ENCODE measurements at places on chromosomes 16 and 17.

GRCh38 chr17:42873315-42873714 is 22.3 kb downstream of the AOC3 start:
- no peak for DNase-seq

DNA sequence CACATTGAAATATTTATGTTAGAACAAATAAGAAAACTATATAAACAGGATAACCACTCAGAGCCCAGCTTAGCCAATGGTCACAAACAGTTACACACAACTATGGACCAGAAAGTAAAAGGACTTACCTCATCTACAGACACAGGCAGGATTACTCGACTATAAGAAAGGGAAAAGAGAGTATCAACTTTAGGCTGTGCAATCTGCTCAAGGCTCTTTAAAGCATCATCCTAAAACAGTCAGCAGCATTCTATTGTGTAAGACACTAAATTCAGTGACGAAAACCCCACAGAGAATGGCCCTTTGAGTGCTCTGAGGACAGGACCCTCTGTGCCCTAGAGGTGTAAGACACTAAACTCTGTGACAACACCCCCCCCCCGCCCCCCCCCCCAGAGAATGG is 4.2 kb downstream of the PITPNA start:
- no peak for DNase-seq

DNA sequence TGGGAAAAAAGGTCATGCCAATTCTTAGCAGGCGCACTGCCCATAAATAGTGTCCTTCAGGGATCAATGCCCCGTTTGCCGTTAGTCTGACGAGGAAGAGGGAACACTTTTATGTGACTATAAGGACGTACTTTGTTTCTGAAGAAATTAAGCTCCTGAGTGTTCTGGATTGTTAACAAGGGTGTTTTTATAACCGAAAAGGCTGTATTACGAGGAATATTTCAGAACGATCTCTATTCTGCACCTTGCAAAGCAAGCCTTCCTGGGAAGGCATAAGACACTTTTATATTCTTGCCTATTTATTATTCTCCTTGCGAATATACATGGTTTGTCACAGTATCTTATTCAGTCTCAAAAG is 24.5 kb upstream of the SYT17 start:
- no peak for DNase-seq

- DNase-seq = no peak
Measured at GRCh38 chr16:5776876-5777275, 679.3 kb upstream of the EEF2KMT start.

GRCh38 chr16:53515259-53515658 is 12.2 kb upstream of the AKTIP start:
- no peak for DNase-seq

- peak; percentile 99 for DNase-seq
Measured at GRCh38 chr16:1991948-1992703, 2.4 kb downstream of the SYNGR3 start.

DNA sequence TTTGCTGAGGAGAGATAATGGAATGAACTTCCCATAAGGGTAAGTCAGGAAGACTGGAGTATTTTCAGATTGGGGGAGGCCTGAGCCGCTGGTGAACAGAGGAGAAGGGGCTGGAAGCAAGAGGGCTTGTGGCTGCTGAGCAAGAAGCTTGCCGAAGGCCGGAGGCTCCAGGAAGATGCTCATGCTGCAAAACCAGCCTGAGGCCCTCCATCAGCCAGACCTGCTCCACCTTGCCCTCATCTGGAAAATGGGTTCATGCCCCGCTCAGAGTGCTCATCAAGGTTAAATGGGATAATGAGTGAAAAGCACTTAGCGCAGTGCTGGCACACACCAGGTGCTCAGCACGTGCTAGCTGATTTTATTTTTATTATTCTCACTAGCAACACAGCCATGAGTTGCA is 5.5 kb upstream of the ASGR1 start:
- no peak for DNase-seq

DNA sequence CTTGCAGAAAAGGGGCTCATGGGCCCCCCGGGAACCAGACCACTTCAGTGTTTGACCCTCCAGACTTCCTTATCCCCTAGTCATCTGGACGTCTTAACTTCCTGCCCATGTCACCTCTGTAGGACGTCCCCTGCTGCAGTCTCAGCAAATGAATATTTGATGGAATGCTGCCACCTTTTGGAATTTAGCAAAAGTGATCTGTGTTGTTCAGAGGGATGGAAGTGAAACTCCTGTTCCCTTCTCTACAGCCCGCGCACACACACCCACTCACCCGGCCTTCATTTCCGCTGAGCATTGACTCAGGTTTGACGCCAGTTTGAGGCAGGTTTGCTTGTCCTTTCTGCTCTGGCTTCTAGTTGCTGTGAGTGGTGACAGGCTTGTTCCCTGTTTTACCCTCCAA is 507.2 kb upstream of the EEF2KMT start:
- DNase-seq = peak; percentile 18

- DNase-seq = no peak
Measured at GRCh38 chr17:55482591-55483389, 28.5 kb downstream of the SMIM36 start.

DNA sequence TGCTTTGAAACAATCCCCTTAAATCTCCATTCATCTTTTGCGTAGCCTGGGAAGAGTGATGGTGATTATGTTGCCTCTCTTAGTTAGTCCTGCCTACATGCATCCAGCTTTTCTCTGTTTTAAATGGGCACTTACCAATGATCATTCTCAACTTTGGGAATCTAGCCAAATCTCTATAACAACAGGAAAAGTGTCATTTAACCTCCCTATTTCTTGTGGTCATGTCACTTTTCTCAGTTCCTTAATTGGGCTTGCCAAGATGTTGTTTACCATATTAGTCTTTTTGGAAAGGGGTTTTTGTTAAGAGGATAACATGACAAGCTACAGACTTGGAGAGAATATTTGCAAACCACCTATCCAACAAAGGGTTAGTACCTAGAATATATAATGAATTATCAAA is 15.6 kb upstream of the CLEC10A start:
- DNase-seq = no peak

DNA sequence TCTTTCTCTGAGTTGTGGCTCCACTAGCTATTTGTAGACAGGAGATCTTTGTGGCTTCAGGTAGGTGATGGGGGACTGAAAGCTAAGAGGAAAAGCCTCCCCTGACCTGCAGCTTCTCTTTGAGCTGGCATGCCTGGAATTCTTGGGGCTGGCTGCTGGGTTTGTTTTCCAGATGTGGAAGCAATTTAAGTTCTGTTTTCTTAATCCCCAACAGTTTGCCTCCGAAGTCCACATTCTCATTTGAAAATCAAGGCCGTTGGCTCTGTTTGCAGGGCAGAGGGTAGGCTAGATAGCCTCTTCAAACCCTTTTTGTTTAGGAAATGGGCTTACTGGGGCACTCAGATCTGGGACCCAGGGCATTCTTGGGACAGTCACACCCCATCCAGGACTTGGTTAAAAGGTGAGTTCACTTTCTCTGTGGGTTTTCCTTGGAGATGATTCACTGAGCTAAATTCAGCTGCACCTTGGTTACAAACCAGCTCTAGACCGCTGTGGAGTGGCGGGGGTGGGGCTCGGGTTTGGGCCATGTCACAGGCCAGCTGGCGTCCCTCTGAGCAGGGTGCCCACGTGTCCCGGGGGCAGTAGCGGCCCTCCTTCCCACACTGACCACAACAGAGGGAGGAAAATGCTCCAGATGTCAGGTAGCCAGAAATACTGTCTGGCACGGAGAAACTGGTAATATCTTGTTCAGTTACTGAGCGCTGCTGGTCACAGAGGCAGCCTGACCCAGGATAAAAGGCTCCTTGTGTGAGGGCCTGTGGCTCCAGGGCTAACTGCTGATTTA is 108.5 kb downstream of the RAB11FIP4 start:
- peak; percentile 63 for DNase-seq

DNA sequence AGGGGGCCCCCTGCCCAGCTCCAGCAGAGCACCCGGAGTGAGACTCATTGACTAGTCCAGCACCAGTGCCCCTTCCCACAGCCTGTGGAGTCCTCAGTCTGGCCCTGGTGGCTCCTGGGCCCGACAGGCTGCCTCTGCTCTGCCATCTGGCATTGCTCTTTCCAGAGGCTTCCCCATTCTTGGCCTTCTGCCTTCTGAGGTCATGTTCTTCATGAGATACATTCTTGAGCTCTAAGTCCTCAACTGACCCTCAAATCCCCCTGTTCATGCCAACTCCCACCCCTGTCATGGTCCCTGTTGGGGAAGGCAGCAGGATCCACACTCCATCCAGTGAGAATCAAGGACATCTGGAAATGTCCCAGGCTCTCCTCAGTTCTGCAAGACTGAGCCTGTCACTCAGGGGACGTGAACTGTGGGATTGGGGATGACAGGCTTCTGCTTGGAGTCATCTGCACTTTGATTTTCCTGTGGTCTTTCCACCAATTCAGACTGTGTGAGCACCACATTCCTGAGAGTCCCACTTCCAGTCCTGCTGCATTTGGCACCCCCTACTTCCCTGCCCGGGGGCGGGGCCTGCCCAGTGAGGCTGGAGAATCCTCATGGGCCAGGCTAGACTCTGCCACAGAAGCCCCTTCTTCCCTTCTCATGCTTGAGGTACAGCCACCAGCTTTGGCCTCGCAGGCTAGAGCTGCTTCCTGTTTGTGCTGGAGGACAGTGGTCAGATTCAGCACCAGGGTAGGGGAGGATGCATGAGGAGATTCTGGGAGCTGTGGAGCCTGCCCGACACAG is 2.7 kb downstream of the TRPV2 start:
- DNase-seq = no peak

DNA sequence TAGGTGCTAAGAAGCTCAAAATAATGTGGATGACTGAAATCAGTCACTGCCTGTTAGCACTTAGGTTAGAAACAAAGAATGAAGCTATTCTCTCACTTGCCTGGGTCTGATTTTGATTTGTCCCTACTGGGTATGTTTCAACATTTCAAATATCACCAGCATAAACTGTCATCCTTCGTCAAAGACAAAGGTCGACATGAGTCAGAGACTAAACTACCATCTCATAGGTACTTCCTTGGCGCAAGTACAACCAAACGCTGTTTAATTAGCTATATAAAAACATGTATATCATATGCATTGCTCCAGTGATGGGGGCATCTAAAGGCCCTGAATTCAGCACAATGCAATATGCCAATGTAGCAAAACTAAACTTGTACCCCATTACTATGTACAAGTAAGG is 4.0 kb downstream of the AKTIP start:
- DNase-seq = no peak

- no peak for DNase-seq
Measured at GRCh38 chr17:535198-535597, 179.4 kb downstream of the VPS53 start.

- no peak for DNase-seq
Measured at GRCh38 chr16:7236824-7237410, 95.7 kb upstream of the RBFOX1 start.

DNA sequence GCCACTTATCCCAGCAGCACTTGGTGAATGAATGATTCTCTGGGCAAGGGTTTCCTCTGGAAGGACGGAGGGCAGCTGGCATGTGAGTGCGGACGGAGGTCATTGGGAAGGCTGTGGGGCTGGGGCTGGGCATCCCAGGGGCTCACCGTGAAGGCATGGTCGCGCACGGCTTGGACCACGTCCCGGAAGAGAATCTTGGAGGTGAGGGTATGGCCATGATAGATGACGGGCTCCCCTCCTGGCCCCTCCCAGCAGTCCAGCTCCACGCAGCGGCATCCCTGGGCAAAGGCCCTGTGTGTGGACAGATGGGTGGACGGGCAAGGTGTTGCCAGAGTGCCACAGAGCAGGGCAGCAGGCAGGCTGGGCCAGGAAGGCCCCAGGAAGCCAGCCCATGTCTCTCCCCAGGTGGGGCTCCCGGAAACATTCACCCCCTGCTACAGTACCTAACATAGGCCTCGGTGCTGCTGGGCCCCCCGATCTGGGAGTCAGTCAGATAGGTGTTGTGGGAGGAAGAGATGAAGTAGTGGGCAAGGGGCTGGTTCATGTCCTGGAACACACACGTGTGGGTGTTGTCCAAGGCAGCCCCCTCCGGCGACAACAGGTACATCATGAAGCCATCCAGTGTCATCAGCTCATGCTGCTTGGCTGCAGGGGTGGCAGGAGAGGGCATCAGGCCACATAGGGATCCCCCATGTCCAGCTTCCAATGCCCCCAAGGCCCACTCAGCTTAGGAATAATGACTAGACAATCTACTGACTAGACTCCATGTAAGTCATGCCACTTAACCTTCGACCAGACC is 14.3 kb downstream of the PLCD3 start:
- no peak for DNase-seq

GRCh38 chr17:74713171-74713755 is 540 bp upstream of the CD300LF start:
- no peak for DNase-seq

DNA sequence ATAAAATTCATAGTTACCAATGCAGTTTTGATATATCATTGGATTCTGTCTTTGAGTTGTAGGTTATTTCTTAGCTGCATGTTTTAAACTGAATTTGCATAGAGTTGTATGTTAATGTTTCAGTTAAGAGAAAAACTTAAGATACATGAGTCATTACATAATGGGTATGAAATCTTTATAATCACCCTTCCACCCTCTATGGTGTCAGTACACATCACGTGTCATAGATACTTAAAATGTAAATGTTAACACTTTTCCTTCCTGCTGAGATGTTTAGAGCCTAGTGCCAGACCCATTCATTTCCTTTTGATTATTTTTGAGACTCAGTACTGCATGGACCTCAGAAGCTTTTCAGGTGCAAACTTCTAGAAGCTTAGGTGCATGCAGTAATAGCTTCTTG is 20.5 kb downstream of the ZNF207 start:
- no peak for DNase-seq

DNA sequence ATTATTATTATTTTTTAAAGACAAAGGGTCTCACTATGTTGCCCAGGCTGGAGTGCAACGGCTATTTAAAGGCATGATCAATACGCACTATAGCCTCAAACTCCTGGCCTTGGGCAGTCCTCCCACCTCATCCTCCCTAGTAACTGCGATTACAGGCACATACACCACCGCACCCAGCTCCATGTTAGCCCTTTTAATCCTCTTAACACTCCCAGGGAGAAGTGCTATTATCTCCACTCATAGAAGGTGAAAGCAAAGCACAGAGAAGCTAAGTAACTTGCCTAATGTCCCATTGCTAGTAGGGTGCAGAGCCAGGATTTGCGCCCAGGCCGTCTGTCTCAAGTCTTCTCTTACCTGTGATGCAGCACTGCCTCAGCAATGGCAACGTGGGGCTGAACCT is 5.0 kb downstream of the HAS3 start:
- DNase-seq = no peak

DNA sequence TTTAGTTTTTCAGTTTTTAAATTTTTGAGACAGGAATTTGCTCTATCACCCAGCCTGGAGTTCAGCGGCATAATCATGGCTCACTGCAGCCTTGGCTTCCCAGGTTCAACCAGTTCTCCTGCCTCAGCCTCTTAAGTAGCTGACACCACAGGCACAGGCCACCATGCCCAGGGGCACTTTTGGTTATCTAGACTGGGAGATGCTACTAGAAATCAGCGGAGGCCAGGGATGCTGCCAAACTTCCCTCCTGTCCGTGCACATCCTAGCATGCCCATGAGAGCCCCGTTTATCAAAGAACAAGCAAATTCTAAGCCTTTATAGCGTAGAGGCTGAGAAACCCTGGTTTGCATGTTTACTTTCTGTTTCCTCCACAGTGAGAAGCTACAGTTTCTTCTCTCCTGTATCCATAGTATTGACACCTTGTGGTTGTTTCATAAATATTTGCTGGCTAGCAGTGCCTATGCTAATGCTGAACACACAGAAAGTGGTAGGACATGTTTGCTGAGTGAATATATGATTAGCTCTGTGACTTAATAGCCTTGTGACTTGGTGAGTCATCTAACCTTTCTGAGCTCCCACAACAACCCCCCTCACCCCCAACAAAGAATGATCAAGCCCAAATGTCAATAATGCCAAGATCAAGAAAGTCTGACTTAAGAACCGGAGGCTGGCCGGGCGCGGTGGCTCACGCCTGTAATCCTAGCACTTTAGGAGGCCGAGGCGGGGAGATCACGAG is 39.2 kb upstream of the MAF start:
- DNase-seq = no peak

- no peak for DNase-seq
Measured at GRCh38 chr17:61412860-61413660, 13.4 kb downstream of the TBX2 start.

All from activated CD4-positive, alpha-beta T cell treated with anti-CD3 and anti-CD28 coated beads for 48 hours (primary cell).